NCI-H460 (cell line): ENCODE measurements at places on chromosomes 16 and 17. TPM values are rescaled to one million over a fixed set of nuclear protein-coding genes. Genes with fewer than 3 reads are reported as not detected.

ATP1B2 gene
- total RNA-seq, result not detected in 2 replicates

RHBDL1 gene
- total RNA-seq, result 2.2 and 2.3 TPM in 2 replicates

KRTAP9-2 gene
- total RNA-seq, result not detected in 2 replicates

CACNA1H gene
- 3.9 and 4.2 TPM in 2 replicates for total RNA-seq

SULT1A3 gene
- 2.8 and 4.4 TPM in 2 replicates for total RNA-seq

BMERB1 gene
- 35.8 and 43.7 TPM in 2 replicates for total RNA-seq

ARHGAP44 gene
- total RNA-seq, result 2.1 and 2.5 TPM in 2 replicates

GRCh38 chr16:60414613-60415012 is 1621.6 kb downstream of the CDH8 start:
- DNase-seq, result no peak

- DNase-seq, result peak; percentile 70
These were observed 17.3 kb upstream of the EEF2K start for GRCh38 chr16:22188595-22189442.

DNA sequence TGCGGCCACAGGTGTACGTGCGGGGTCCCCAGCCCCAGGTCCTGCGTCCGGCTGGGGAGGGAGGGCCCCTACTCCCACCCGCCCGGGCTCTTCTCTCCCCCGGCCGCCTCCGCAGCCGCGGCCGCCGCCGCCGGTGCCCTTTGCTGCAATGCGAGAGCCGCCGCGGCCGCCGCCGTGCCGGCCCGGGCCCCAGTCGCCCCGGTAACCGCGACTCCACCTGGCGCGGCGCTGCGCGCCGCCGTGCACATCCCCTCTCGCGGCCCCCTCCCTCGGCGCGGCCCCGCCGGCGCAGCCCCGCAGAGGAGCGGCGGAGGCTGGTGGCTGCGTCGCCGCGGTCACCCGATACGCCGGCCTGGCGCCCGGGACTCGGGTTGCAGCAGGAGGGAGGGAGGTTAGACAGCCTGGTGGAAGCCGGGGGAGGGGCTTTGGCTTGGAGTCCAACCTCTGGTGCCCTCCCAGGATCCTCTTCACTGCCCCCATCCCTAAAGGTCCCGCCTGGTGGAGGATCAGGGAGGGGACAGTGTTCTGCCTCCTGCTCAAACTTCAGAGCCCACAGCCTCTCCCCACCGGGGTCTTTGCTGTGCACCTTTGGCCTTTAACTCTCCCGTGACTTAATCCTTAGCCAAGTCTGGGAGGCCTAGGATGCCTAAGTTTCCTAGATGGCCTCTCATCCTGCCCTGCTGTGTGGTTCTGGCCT is 32.9 kb downstream of the SRCIN1 start:
- no peak for DNase-seq

DNA sequence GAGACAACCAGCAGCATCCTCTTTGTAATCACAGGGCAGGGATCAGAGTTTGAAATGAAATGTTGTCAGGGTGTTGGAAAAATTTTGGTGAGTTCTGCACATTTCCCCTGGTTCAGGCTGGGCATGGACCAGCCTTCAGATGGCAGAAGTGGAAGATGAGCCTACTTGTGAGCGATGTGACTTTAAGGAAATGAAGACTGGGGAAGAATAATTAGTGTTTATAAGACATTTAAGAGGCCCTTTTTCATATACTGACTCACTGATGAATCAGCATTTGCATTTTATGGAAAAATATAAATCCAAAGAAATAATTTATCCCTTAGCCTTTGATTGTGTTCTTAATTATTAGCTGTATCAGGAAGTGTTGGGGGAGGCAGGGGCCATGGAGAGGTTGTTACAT is 20.9 kb downstream of the GPR179 start:
- DNase-seq, result no peak

DNA sequence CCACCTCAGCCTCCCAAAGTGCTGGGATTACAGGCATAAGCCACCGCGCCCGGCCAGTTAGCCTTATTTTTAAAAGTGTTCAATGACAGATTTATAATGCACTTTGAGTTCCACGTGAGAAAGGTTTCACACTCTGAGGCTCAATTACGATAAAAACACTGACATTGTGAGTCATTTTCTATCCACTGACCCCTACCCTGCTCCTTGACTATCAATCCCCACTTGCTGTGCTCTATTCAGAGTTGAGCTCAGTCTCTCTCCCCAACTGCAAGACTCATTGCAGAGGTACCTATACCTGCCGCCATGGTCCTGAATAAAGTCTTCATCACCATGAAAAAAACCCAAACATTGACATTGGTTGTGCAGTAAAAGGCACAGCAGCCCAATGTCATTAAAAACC is 8.5 kb downstream of the GFOD2 start:
- no peak for DNase-seq

DNA sequence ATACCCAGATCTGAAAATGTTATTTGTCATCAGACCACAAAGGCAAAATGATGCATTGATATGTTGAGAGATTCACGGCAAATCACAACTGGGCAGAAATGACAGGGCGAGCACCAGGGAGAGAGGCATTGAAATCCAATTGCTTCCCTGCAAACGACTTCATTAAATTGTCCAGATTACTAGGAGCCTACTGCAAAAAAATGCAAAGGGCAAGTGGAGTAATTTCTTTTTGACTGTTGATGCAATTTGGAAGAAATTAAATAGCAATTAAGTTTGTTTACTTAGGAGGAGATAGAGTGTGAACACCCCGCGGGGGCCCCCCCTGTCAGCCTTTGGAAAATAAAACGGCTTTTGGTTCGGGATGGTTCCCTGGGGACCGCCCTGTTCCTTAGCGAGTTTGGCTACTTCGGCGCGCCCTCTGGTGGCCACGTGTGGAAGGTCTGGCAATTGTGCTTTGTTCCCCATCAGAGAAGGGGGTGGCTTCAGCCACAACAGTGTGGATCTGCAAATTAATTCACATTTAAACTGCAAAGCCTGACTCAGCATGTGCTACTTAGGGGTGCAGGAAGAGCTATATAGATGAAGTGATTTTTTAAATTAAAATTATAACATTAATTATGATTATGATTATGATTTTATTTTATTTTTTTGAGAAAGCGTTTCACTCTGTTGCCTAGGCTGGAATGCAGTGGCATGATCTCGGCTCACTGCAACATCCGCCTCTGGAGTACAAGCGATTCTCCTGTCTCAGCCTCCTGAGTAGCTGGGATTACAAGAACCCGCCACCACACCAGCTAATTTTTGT is 14.5 kb upstream of the TMC7 start:
- peak; percentile 78 for DNase-seq

- no peak for DNase-seq
These were observed 114.9 kb upstream of the CACNG5 start for GRCh38 chr17:66720027-66720426.

- no peak for DNase-seq
These were observed 1.1 kb upstream of the USP32 start for GRCh38 chr17:60392845-60393702.

DNA sequence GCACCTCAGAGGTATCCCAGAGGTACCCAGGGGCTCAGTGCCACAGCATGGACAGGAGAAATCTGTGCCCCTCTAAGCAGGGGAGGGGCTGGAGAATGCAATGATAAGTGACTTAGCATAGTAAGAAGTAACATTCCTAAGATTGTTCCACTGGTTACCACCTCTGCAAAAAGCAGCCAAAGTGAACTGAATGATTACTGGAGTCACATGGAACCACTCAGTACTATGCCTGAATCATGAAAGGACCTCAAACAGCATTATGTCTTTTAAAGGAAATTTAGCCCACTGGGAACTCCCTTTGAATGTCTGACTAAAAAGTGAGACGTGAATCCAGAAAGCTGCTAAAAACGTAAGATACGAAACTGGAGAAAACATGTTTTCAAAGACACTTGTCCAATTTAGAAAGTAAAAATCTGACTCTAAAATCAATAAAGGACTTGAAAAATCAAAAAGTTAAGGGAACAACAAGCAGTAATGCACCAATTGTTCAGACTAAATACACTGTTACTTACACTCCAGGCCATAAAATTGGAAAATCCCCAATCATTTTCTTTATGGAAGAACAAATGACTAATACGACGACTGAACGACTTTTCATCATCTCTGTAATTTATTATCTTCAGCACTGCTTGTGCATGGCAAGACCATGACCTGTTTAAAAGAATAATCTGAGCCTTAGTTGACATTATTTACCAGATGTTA is 38.6 kb downstream of the LITAFD start:
- no peak for DNase-seq

DNA sequence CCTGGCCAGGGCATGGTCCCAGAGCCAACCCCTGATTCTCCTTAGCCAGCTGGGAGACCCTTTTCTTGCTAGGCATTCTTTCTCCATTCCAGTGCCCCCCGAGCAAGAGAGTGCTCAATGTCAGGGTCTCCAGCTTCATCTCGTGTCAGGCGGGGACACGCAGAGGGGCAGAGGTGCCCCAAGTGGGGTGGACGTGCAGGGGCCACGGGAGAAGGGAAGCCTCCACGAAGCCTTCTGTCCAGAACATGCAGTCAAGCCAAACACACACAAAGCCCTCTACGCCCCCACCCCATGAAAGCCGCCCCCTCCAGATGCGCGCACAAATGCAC is 852 bp downstream of the GPR139 start:
- DNase-seq, result no peak

GRCh38 chr17:41725134-41725533 is 9.3 kb downstream of the HAP1 start:
- no peak for DNase-seq

DNA sequence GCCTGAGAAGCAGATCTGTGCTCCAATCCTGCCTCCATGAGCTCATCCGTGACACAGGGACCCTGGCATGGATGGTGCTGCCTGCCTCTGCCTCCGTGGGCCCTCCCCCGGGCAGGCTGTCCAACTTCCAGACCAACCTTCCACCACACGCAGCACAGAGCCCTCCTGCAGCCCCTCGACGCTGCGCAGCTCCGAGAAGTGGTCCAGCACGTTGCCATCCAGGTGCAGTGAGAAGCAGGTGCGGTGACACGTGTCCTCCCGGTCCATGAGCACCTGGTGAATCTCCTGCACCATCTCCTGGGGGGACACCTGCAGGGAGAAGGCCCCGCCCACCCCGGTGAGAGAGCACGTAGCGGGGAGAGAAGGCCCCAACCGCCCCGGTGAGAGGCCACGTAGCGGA is 8.4 kb downstream of the CLUH start:
- DNase-seq, result no peak

DNA sequence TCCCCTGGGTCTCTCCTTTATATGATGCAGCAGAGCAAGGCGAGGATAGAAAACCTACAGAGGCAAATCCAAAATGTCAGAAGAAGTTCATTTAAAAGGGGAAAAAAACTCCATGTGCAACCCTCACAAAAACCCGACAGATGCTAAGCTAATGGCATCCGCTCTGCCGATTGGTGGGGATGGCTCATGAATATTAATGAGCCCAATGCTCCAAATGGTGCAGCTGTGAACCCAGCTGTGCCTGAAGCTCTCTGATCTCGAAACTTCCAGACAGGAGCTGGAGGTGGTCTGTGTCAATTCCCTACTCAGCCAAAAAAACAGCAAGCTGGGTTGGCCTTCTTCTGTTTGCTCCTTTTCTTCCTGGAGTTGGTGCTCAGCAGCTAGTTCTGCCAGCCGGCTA is 15.5 kb downstream of the SNX11 start:
- no peak for DNase-seq

- no peak for DNase-seq
These were observed 1.6 kb upstream of the DECR2 start for GRCh38 chr16:400061-400591.

- DNase-seq, result no peak
These were observed 84.3 kb downstream of the CACNG1 start for GRCh38 chr17:67128700-67129099.

- DNase-seq, result no peak
These were observed 94.0 kb downstream of the CACNG1 start for GRCh38 chr17:67138392-67138791.

DNA sequence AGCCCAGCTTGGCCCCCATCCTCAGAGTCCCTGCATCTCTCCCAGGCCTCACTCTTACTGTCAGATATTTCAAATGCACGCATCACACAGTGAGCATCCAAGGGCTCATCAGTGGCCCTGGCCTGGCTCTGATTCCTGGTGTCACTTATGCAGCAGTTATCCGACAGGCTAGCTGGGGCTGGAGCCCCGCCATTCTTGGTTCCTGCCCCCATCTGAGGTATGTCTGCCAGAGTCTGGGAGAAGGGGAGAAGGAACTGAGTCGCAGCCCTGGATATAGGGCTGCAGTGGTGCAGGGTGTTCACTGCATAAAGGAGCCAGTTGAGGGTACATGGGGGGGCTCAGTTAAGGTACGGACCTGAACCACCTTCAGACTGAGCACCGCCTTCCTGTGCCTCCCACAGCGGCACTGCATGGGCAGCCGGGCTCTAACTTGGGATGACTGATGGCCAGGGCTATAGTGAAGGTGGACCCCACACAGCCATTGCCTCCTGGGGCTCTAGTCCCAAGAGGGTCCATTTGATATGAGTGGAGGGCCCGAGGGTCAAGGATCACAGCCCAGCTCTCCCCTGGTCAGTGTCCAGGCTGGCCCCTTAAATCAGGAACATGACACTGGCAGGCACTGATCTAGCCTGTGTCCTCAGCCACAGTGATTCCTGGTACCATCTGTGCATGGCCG is 1.8 kb upstream of the RASD1 start:
- no peak for DNase-seq

- no peak for DNase-seq
These were observed 68.9 kb upstream of the SDK2 start for GRCh38 chr17:73713136-73713535.

DNA sequence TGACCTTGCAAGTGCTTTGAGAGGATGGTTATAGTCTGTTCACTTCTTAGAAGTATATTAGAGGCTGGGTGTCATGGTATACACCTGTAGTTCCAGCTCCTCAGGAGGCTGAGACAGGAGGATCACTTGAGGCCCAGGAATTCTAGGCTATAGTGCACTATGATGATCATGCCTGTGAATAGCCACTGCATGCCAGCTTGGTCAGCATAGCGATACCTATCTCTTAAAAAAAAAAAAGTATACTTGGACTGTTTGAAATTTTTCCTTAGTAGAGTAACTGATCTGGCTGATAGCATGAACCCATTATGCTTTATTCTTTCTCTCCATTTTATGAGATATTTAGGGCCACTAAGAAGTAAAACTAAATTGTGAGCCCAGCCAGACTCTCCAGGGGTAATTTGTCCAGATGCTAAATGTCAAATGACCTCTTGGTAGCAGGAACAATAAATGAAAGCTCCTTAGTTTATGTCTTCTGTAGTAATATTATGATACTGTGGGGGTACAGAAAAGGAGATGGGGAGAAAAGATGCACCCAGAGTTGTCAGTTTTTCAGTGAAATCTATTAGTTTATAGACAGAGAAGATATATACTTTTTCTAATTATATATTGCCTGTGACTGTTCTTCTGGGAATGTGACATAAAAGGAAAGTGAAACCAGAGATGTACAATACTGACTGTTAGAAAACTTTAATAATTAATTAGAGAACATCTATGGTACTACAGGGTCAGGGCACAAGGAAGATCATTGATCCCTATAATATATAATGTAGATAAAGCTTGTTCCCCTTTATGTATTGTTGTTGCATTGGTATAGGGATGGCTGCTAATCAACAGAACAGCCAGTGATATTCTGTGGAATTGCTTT is 335.3 kb upstream of the TBX2 start:
- no peak for DNase-seq

DNA sequence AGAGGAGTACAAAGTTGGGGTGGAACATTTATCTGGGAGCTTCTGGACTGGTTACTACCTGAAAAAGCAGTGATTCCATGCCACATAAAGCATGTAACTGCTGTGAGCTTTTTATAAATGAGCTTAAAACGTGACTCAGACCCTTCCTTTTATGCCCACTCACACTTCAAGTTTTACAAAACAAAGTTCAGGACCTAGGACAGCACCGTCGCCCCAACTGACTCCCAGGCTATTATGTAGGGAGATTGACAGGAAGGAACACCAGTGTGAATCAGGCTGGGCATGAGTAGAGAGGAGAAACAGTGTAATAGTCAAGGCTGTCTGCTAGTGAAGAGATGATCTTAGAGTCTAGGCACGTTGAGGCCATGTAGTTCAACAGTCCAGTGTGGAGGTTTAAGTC is 91.6 kb upstream of the DNAH9 start:
- peak; percentile 2 for DNase-seq
